Renal cortex interstitium (tissue), 15 donors: ENCODE measurements at places on chromosomes 7 and 10.

- no peak for DNase-seq
Measured at GRCh38 chr7:78662939-78663338, 790.5 kb downstream of the MAGI2 start.

GRCh38 chr10:1380088-1380671 lies 324.0 kb downstream of the WDR37 start:
- no peak for DNase-seq

GRCh38 chr7:112556633-112557032 lies 75.8 kb downstream of the LSMEM1 start:
- DNase-seq: no peak

GRCh38 chr10:131983780-131984179 lies 2.1 kb upstream of the BNIP3 start:
- DNase-seq: no peak

DNA sequence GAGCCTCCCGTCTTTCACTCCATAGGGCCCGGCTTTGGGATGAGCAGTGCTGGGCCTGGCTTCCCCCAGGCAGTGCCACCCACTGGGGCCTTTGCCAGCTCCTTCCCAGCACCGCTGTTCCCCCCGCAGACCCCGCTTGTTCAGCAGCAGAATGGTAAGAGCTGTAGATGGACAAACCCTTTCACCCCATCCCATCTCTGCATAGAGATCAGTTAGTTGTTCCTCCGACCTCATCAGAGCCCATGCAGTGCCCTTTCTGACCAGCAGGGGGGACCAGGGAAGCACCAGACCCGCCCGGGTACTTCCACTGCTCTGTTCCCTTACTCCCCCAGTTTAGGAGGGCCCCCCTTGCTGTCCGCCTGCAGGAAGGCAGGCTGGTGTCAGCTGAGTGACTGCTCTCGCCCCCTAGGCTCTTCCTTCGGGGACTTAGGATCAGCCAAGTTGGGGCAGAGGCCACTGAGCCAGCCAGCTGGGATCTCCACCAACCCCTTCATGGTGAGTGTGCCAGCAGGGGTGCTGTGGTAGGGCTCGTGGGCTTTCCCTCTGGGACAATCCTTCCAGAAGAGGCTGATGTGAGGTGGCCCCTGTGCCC lies 9.8 kb downstream of the SAP25 start:
- no peak for DNase-seq
